Body of pancreas (tissue), 4 donors: ENCODE measurements at places on chromosomes 2 and 18.

DNA sequence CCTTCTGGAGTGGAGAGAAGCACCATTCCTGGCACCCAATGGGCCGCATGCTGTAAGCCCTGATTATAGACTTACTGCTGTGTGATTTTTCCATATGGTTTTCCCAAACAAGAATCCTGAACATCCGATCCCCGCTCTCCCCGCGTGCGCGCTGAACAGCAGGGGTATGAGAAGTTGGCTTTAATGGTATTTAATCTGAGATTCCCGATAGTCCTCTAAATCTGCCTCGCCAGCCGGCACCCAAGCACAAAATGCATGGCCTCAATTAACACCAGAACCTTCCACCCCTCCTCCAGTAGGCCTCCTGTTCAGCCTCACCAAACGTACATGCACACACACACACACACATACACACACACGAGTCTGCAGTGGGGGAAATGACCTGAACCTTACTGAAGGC lies 480.3 kb downstream of the BCL11A start:
- no peak for DNase-seq

GRCh38 chr2:238787501-238787900 lies 60.4 kb upstream of the TWIST2 start:
- no peak for DNase-seq

DNA sequence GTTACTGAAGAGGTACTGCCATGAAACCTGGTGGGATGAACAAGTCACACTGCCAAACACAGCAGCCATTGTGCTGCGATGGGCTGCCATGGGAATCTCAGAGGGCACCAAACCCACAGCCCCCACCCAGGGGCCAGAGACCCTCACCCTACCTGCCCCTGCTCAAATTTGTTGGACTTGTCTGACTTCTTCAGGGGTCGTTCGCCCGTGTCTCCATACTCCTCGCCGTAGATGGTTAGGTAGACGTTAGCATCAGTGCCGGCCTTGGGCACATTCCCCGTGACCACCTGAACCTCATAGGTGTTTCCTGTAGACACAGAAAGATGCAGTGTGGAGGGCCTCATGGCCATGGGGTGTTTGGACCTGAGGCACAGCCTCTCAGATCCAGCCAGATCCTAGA lies 97.7 kb downstream of the LOXHD1 start:
- no peak for DNase-seq

- DNase-seq: peak; percentile 36
These were observed 18.6 kb upstream of the KLHL30 start for GRCh38 chr2:238119756-238120462.

- DNase-seq: no peak
These were observed 492.2 kb upstream of the CDH2 start for GRCh38 chr18:28669165-28669564.

GRCh38 chr2:74041726-74042125 lies 57.0 kb downstream of the TET3 start:
- no peak for DNase-seq

DNA sequence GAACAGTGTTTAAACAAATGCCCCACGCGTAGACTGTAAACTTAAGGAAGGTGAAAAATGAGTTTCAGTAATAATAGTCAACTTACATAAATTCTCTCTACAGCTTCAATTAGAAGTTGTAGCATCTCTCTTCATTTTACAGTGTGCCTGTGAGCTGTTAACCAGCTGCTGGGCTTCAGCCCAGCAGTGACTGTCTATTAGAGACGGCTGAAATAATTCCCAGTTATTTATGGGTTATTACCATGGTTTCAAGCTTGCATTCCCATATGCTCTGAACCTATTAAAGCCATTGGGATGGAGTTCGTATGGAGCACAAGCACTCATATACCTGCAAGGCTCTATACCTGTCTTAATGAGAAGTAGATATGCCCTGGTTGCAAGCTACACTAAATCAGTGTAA lies 501.1 kb downstream of the CNTNAP5 start:
- no peak for DNase-seq

GRCh38 chr2:45024600-45025291 lies 15.5 kb upstream of the SIX2 start:
- DNase-seq: peak; percentile 68

DNA sequence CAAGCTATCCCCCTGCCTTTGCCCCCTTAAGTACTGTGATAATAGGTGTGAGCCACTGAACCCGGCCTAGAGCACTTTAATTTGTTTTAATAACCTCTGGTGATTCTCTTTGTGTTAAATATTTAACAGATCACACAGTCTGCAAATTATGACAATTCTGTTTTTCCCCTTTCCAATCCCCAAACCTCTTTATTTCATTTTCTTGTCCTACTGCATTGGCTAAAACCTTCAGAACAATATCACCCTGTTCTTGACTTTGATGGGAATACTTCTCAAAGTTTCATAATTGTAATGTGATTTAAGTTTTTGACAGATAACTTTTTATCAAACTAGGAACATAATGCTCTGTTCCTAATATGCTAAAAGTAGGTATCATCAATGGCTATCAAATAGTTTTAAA lies 44.5 kb downstream of the USP37 start:
- DNase-seq: no peak

- no peak for DNase-seq
These were observed 3.1 kb upstream of the CPO start for GRCh38 chr2:206935991-206936842.

DNA sequence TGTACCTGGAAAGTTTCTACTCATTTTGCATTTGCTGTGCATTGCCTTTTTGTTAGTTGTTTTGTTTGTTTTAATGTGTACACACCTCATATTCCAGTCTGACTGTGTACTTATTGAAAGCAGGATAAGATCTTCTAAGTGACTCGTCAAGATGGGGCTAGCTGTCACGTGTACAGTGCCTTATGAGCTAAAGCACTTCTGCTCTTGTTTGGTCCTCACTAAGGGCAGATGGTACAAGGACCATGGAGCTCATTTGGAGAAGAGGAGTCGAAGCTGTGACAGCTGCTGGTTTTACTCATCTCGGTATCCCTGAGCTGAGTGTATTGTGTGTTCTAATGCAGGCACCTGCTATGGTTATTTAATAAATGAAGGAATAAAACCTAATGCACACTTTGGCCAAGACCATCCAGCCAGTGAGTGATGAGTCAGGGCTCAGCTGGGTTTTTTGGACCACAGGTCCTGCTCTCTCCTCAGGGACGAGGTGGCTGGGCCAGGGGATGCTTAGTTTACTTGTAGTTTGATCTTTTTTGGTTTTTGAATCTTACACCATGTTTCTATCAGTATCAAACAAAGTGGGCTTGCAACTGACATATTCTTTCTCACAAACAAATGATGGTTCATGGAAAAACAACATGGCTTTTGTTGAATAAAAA lies 152.5 kb upstream of the APCDD1 start:
- DNase-seq: no peak

DNA sequence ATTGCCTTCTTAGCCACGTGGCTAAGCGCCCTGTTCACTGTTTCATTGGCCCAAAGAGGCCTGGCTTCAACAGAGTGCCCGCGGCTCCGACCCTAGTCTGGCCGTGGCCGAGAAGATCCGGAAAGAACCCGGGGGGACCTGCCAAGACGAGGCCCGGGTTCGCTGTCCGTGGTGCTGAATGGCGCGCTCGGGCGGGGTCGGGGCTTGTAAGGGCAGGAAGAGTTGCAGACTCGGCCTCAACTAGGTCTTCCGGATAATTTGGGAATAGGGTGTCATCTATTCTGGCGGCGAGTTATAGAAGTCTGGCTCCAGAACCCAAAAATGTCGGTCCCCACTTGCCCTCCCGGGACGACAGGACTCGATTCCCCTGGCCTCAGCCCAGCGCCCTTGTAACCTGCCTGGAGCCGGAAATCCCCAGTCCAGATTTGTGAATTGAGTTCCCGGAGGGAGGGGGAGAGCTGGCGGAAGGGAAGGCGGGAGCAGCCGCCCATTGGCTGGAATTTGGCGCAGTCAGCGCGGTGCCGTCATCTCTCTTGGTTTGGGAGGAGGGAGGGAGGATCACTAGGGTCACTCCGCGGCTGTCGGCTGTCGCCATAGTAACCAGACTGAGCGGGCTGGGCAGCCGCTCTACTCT lies 3.5 kb downstream of the CDK5R2 start:
- peak; percentile 71 for DNase-seq

GRCh38 chr2:112768432-112768831 lies 4.0 kb upstream of the CKAP2L start:
- DNase-seq: no peak

DNA sequence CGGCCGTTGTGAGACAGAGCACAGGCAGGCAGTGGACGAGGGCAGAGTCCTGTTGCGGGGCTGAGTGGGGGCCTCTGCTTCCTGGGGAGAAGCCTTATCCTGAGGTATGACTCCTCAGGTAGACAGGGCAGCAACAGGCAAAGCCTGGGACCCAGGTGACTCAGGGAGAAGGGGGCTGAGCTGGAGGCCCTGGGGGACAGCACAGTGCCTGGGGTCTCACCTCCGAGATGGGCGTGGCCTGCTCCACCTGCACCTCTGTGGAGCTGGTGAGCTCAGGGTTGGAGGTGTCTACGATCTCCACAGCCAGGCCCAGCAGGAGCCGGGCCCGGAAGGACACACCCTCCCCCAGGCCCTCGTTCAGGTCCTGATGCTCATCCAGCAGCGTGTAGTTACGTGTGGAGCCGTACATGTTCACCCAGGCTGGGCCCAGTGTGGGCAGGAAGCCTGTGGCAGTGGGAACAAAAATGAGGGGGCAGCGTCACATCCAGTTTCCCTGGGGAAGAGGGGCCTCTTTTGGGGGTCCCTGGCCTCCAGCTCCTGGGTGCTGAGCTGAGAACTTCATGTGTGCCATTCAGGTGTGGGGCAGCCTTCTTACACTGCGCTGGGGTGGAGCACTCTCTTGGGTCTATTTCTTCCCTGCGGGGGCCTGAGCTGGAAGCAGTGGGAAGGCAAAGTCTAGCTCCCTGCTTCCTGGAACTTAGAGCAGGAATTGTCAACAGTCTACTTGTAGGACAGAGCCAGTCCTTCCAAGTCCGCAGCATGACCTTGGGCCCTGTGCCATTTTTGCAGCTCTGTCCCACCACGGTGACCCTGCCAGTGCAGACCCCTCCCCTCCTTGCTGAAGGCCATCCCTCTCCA lies 2.9 kb upstream of the OTOF start:
- no peak for DNase-seq

- DNase-seq: no peak
These were observed 12.2 kb upstream of the GNAL start for GRCh38 chr18:11676867-11677266.

DNA sequence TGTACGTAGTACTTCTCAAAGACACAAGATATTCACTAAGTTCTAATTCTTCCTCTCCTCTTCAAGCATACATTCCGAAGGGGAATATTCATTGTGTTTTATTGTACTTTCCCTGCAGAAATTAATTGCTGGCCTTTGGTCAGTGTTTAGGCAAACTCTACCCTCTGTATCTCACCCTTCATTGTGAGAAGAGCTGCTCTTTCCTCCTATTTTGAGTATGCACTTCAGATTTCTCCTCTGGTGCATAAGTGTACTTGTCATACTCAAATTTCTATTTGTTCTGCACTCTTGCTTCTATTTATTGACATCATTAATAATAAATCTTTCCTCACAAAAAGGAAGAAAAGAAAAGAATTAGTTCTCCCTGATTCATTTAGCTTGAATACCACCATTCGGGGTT lies 485.4 kb upstream of the SLC8A1 start:
- DNase-seq: no peak

DNA sequence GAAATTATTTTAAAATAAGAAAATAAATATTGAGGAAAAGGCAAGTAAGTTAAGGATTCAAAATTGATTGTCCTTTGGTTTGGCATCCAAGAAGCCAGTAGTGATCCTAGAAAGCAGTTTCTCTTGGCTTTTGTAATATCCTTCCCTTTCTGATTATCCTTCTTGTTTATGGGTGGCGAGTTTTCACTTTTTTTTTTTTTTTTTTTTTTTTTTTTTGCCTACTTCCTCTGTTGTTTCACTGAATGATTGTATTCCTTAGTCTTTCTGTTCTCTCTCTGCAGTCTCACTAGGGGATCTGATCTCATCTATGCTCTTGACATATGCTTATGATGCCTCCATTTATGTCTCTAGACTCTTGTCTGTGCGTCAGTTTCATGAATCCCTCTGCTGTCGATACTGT lies 4.2 kb downstream of the NAPG start:
- no peak for DNase-seq

GRCh38 chr2:237214030-237214675 lies 128.5 kb downstream of the COPS8 start:
- DNase-seq: no peak
